ENCODE measurements at places on chromosomes 1 and 21.

DNA sequence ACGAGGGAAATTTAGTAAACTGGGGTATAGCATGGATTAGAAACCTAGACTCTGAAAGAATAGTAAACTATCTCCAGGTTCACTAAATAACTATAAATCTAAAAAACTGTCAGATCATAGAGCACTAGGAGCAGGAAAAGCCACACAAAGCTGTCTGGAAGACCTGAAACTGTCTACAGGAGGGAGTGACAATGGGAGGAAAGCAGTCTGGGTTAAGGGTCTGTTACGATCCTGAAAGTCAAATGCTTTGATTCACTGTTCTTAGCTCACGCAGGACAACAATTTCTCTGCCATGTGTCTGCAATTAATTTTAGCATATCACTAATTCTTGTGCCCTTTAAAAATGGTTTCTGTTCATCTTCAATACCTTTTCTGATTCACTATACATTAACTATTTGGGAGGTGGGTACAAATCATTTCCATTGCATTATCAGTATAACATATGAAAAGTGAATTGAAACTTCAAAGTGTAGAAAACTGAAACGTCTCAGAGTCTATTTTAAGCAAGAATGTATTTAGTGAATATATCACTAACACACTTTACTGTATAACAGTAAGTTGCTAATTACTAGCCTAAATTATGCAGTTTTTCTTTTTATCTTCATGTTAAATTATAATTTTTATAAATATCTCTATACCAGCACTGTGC lies 18.4 kb downstream of the CEP170 start:
- DNase-seq = no peak

- DNase-seq = no peak
Observed at GRCh38 chr1:11156963-11157362, 32.2 kb upstream of the ANGPTL7 start.

DNA sequence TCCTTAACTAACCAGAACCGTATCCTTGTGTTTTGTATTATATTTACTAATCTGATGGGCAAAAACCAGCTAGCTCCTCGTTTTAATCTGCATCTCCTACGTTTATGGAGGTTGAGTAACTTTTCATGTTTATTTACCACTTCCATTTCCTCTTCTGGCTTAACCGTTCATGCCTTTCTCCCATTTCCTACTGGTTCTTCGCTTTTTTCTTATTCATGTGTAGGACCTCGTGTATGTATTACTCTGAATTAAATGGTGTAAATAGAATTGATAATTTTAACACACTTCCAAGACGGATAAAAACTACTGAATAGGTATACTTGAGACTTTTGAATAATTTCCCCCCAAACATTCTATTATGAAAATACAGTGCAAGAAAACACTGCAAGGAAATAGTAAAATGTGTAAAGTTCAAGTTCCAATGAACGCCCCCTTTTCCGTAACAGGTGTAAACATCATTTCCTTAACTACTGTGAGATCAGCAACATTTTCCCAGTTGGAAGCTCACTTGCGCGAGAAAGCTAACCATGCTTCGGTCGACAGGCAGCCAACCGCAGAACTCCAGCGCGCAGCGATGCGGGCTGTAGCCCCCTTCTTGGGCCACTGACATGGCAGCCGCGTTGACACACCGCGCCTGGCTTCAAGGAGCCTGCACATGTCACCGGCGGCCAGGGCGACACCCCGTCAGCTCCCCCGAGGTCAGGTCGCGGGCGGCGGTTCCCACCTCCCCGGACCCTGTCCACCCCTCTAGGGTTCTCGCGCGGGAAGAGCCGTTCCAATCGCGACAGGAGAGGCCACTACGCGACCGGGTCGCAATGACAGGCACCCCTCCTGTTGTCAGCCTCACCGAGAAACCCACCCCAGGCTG lies 816 bp downstream of the EDEM3 start:
- DNase-seq = no peak

DNA sequence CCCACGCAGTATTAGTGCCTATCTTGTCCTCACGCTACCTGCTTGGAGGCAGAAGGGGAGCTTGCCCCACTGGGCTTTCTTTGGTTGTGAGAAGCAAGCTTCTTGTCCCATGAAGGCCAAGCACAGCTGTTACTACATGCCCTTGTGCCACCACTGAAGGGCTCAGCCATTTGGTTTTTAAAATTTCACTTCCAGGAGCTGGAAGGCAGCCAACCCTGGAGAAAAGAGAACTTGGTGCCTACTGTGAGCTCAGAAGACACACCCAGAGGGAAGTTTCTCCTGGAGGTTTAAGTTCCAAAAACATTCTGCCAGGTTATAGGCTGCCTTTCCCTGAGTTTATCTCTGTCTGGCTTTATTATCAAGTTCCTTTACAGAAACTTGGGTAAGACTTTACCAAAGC lies 187.4 kb downstream of the SLC35F3 start:
- DNase-seq = no peak

GRCh38 chr1:77373702-77374101 lies 91.9 kb downstream of the AK5 start:
- DNase-seq = no peak

- no peak for DNase-seq
Observed at GRCh38 chr1:65791801-65792668, 660 bp upstream of the PDE4B start.

DNA sequence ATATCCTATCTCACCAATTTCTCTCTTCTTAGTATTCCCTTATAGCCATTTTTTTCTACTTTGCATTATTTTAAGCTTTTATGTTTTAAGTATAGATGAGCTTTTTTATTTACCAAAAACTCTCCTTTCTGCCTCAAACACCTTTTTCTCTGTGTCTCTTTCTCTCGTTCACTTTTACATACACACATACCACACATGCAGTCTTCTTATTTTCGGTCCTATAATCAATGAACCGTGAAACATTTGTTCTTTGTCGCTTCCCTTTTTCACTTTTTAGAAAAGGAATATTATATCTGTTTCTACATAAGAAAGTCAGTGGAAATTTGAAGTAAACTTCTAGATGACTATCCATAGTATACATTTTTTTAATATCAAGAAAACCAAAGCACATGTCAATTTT lies 183.2 kb downstream of the MRPL39 start:
- no peak for DNase-seq

- DNase-seq = peak; percentile 50
Observed at GRCh38 chr21:42220138-42220701, 1.3 kb downstream of the ABCG1 start.

DNA sequence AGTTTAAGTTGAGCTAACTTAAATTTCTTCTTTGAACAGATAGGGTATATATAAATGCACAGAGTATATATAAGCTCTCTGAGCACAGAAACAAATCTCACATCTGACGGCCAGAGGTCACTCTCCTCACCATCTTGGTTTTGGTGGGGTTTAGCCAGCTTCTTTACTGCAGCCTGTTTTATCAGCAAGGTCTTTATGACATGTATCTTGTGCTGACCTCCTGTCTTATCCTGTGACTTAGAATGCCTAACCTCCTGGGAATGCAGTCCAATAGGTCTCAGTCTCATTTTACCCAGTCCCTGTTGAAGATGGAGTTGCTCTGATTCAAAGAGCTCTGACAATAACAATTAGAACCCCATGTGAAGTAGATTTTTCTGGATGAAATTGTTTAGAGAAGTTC lies 1.6 kb upstream of the MOV10 start:
- no peak for DNase-seq

DNA sequence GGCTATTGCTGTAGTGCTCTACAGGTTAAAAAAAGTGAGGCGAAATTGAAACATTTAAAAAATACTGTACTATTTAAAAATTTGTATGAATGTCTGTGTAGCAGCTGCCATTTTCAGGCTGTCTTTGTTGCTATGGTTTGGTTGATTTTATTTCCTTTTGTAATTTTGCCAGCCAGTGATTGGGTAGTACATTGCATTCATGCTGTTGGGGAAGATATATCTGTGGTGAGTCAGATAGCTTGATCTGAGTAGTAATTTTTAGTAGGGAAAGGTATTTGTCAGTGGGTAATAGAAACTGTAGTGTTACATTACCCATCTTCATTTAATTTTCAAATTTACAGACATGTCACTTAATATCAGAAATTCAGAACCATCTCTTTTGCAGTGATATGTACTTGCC lies 15.0 kb downstream of the NFIA start:
- peak; percentile 75 for DNase-seq

DNA sequence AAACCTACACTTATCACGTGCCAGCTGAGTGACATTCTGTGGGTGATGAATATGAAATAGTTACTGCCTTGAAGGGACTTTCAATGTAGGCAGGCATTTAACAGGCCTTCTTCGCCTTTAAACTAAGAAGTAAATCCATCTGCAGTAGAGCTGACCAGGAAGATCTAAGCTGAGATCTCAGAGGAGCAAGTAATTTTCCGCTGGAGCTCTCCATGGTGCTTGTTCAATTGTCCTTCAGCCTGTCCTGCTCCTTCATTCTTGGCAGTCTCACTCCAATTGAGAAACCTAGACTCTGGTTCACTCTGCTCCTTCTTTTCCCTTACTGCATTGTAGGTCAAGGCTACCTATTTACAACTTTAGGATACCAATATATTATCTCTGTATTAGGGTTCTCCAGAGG lies 183.5 kb downstream of the HMCN1 start:
- peak; percentile 58 for DNase-seq

DNA sequence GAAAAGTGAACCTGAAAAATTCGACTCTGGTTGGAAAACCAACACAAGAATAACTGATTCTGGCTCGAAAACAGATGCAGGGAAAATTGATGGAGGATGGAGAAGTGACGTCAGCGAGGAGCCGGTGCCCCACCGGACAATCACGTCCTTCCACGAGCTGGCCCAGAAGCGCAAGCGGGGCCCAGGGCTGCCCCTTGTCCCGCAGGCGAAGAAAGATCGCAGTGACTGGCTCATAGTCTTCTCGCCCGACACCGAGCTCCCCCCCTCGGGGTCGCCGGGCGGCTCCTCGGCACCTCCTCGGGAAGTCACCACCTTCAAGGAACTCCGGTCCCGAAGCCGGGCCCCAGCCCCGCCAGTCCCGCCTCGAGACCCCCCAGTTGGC lies 1.9 kb downstream of the RUSC1 start:
- peak; percentile 27 for DNase-seq

DNA sequence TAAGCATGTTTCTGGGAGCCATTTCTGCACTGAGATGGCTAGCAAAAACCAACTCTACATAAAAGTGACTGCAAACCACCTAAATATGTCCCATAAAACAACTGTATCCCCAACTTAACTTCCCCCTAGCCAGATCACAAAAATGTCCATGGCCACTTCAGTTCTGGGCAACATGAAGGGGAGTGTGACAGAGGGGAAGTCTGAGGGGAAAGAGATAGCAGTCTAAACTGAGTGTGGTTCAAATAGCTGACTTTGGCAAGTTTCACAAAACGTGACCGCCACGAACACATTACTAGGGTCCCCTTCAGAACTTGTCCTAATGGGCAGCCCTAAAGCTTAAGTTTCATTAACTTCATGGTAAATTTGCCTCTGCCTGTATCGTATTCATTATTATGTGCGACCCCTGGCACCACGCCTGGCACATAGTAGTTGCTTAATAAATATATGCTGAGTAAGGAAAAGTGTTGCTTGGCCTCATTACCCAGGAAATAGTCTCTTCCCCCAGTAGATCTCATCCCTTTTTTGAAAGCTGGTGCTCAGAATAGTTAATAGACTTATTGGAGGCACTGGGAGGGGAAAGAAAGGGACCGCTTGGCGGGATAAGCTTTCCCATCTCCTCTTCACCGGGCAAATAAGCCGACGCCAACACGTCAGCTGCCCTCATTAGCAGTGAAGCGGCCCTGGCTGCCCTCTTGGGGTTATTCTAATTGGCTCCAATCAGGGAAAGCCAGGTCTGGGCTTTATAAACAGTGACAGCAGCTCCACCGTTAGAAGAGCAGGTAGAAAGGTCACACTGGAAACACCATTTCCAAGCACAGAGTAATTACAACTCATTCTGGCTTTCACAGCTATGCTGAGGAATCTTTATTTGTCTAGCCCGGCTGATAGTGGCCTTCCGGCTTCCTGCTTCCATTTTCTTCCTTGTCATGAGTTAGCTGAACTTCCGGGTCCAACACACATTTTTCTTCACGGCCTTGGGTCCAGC lies 122.1 kb downstream of the LRIG2 start:
- DNase-seq = no peak

DNA sequence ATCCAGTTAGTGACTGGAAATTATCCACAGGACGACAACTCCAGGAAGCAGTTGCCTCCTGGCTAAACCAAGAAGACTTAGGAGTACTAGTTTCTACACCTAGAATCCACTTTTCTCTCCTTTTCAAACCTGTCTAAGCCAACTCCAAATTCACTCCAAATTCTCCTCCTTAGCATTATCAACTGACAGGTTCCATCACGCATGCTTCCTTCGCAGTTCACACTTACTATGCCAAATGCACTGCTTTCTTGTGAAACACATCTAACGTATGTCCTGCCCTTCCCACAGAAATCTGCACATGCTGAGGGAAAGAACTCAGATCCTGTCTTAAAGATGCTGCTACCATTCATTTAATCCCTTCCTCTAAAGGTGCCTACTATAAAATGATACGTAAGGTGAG lies 225.9 kb downstream of the RERE start:
- no peak for DNase-seq

DNA sequence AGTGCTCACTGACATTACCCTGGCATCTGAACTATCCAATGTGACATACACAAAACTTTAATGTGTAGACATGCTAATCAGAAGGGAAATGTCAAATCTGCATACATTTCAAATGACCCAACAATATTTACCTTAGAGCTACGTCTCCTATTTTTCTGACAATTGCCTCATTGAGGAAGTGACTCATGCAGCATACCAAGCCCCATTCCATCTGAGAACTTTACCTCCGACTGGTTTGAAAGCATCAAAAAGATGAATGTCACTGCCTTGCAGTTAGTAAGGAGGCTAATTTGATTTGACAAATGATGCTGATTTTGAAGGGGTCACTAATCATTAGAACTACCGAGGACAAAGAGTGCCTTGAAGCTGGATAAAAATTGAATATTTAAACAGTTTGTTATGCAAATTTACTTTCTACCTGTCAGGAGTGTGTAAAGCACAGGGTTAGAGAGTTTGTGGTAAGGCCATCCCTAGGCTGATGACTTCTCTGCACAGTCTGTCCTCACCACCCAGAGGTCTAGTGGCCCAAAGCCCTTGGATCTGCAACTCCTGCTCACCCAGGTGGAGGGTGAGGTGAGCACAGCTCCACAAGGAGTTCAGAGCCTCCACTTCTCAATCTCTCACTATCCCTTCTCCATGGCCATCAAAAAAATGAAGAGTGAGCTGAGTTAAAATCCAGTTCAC lies 500.3 kb upstream of the C1orf87 start:
- DNase-seq = peak; percentile 72

Measured in fibroblast of skin of scalp (primary cell).